ENCODE measurements at places on chromosomes 4 and X.

DNA sequence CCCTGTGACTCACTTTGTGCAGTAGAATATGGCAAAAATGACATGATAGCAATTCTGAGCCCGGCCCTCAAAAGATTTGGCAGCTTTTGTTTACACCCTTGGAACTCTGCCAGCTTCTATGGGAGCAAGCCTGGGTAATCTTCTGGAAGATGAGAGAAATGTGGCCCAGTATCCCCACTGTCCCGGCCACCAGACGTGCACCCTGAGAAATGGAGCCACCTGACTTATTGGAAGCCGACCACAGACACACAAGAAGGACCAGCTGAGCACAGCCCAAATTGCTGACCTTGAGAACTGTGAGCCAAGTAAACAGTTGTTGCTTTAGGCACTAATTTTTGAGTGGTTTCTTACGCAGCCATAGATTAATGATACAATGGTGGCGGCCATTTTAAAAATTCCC lies 197.0 kb downstream of the STIM2 start:
- DNase-seq = no peak

DNA sequence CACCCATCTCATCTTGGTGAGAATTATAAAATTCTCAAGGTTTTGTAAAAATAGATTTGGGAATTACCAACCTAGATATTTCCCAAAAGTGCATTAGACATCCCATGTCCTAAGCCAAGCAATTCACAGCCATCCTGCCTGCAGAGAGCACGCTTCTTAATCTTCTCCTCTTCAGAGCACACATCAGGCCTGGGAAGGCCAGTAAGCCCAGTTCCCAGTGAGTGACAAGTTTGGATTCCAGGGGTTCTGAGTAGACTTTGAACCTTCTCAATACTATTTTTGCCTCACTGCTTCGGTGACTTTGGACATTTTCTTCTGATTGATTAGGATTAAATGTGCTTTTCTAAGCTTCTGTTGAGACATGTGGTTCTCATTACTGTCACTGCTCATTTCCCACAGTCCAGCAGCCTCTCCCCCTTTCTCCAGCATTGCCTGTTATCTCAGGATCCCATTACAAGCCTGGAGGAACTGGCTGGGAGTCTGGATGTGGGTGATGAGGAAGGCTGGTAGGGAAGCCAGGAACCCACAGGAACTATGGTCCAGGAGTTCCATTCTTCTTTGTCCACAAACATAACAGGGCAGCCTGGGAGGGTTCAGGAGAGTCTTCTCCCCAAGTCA lies 56.4 kb upstream of the TMEM150C start:
- no peak for DNase-seq

- DNase-seq = no peak
Measured at GRCh38 chr4:84530871-84531270, 31.8 kb upstream of the NKX6-1 start.

- no peak for DNase-seq
Measured at GRCh38 chr4:102535398-102536082, 34.4 kb downstream of the NFKB1 start.

- DNase-seq = no peak
Measured at GRCh38 chr4:181219783-181220416, 1023.3 kb upstream of the TENM3 start.

DNA sequence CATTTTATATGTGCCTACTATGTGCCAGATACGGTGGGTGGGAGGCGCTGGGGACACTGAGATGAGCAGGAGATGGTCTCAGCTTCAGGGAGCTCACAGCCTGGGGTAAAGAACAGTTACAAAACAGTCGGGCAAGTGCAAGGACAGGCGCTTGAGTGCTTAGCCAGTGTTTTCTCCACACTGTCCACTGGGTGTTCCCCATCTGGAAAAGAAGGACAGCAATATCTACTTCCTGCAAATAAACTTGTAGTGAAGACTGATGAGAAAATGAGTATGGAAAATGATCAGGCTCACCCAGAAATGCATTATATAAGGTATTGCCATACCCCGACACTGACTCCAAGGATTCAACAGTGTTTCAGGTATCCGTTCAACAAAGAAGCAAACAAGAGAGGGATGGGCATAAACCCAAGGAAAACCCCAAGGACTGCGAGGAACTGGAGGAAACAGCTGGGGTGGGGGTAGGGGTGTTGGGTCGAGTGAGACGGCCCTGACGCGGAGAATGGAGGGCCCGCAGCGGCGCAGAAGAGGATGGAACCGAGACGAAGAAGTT lies 835 bp downstream of the TMEM185A start:
- DNase-seq = no peak

GRCh38 chr4:183356173-183356830 lies 34.1 kb upstream of the CLDN24 start:
- no peak for DNase-seq

GRCh38 chr4:156321203-156321602 lies 367.5 kb upstream of the CTSO start:
- no peak for DNase-seq

- DNase-seq = no peak
Measured at GRCh38 chr4:155972098-155972497, 18.4 kb upstream of the CTSO start.

DNA sequence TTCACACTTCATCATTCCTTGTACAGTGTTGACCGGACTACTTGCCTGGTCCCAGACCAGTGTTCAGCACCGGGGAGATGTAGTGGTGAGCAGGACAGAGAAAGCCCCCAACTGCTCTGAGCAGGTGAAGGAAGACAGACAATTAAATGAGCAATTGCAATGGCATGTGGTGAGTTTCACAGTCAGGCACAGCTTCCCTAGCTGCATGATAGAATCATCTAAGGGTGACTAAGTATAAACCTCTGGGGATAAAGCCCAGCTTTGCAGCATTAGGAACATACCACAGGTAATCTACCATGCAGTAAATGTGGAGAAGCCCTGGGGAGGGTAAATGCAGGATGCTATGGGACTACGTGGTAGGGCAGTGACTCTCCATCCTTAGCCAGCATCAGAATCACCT lies 47.8 kb downstream of the TMA16 start:
- DNase-seq = no peak

- DNase-seq = no peak
Measured at GRCh38 chr4:23438764-23439163, 451.1 kb downstream of the PPARGC1A start.

All from posterior cingulate gyrus (tissue), 11 donors.